Activated CD8-positive, alpha-beta memory T cell treated with anti-CD3 and anti-CD28 coated beads, Interleukin-2, amount 10 ng/mL, durations not matched to agents 7 days and 5 days (primary cell): ENCODE measurements at places on chromosomes 7 and 10. TPM values are rescaled to one million over a fixed set of nuclear protein-coding genes. Genes with fewer than 3 reads are reported as not detected.

Gene CACNB2
- total RNA-seq: not detected

Gene CUBN
- total RNA-seq: 0.56 TPM

- no peak for DNase-seq
Observed at GRCh38 chr7:126570845-126571244, 681.9 kb downstream of the GRM8 start.

DNA sequence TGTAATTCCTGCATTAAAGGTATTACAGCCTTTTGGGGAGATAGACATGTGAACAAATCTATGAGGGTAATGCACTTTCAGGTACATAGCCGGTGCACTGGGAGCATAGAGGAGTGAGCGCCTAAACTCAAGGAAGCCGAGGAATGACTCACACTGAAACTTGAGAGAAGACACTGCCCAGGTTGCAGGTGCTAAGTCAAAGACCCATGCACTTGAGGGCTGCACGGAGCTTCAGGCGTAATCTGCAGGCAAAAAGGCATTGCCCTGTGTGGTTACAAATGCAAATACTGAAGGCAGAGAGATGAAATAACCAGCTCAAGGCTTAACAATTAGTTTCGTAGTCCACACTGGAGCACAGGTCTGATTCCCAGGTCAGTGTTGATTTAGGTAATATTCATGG is 51.0 kb upstream of the OSBPL3 start:
- DNase-seq: peak; percentile 42

DNA sequence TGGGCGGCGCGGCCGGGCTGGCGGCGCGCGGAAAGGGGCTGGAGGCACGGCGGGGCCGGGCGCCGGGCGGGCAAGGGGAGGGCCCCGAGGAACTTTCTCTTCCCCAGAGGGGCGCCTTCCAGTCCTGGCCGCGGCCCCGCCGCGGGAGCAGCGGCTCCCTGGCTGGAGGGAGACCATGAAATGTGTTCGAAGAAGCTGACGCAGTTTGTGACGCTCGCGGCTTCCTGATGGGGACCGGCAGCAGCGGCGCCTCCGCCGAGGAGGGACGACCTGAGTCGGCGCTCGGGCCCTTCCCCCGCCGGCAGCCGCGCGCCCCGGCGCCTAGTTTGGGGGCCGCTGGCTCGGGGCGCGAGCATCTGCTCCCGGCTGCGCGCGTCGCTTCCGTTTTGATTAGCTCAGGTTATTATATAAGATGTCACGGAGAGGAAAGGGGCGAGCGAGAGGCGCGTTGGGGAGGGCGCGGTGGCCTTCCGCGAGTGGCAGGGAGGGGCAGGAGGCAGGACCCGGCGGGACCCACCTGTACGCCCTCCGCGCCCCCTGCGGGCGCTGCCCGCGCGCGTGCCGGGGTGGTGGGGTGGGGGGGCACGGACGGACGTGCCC is 57.1 kb upstream of the PCGF5 start:
- DNase-seq: peak; percentile 85

- no peak for DNase-seq
Observed at GRCh38 chr10:74955796-74956195, 129.4 kb downstream of the KAT6B start.
